Smooth muscle cell of trachea (primary cell): ENCODE measurements at places on chromosomes 5 and 9. TPM values are rescaled to one million over a fixed set of nuclear protein-coding genes. Genes with fewer than 3 reads are reported as not detected.

Gene RABGAP1
- 43.8 and 49.2 TPM in 2 replicates for total RNA-seq

Gene PTGER4
- total RNA-seq: 10.3 and 23.3 TPM in 2 replicates

Gene FBXO4
- total RNA-seq: 8.1 and 17.5 TPM in 2 replicates

Gene ELAVL2
- 0.15 and 0.17 TPM in 2 replicates for total RNA-seq

Gene TLR4
- 1.9 and 6.0 TPM in 2 replicates for total RNA-seq

Gene ANAPC2
- total RNA-seq: 28.0 and 31.0 TPM in 2 replicates

Gene KIAA0825
- 4.0 and 5.5 TPM in 2 replicates for total RNA-seq
